Neural crest cell (in vitro differentiated cells): ENCODE measurements at places on chromosomes 1 and 21.

GRCh38 chr21:41321908-41322495 is 5.4 kb downstream of the FAM3B start:
- no peak for DNase-seq

DNA sequence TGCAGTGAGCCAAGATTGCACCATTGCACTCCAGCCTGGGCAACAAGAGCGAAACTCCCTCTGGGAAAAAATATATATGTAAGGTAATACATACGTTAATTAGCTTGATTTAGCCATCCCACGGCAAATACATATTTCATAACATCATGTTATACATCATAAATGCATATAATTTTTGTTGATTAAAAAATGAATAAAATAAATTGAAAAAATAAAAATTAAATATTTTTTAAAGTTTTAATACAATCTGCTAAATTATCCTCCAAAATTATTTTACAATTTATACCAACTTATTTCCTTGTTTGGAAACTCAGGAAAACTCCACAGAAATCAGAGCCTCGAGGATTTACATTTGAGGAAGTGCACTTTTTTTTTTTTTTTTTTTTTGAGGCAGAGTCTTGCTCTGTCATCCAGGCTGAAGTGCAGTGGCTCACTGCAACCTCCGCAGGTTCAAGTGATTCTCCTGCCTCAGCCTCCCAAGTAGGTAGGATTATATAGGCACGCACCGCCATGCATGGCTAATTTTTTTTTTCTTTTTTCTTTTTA is 12.6 kb upstream of the IPO9 start:
- no peak for DNase-seq

DNA sequence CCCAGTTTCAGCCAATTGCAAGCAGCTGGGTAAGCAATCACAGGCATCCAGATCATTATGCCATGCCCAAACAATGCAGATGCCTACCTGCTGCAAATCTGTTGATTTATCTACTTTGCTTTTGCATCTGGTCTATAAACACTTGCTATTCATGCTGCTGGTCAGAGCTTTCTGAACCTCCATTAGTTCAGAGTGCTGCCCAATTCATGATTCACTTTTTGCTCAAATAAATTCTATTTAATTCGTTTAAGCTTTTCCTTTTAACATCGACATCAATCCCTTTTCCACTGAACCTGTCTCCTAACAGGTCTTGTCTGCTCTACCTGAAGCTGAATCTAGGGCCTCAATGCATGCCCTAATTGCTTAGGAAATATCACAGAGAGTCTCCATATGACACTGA is 99.4 kb upstream of the C1orf87 start:
- no peak for DNase-seq

GRCh38 chr1:21573971-21574465 is 64.8 kb downstream of the ALPL start:
- peak; percentile 51 for DNase-seq

GRCh38 chr1:53822931-53823330 is 15.2 kb downstream of the NDC1 start:
- no peak for DNase-seq

- DNase-seq, result no peak
These were observed 60.8 kb upstream of the IVNS1ABP start for GRCh38 chr1:185377831-185378230.

DNA sequence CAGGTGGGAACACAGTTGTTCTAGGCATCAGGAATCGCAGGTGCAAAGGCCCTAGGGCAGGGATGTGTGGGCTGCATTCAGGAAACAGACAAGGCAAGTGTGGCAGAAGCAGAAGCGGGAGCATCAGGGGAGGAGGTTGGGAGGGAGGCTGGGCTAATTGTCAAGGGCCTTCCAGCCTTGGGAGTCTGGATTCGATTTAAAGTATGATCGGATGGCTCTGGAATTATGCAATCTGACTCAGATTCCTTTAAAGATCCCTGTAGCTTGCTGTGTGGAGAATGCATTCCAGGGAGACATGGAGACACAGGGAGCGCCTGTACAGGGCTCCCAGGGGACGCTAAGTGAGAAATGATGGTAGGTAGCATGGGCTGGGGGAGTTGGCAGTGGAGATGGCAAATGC is 86.5 kb downstream of the LACTBL1 start:
- DNase-seq, result no peak
